ENCODE measurements at places on chromosomes 7 and 10. TPM values are rescaled to one million over a fixed set of nuclear protein-coding genes. Genes with fewer than 3 reads are reported as not detected.
A peak's percentile ranks its signal among the peaks of the same experiment; 100 is the strongest.

GRCh38 chr7:15816835-15817426 is 130.4 kb upstream of the MEOX2 start:
- H3K4me3 ChIP-seq: no peak overlapping the region
- DNase-seq: no peak
- H3K27ac ChIP-seq: no peak overlapping the region
- no peaks in the 10 kb centered on the region for H3K4me1 ChIP-seq
- no peaks in the 10 kb centered on the region for H3K27me3 ChIP-seq

DNA sequence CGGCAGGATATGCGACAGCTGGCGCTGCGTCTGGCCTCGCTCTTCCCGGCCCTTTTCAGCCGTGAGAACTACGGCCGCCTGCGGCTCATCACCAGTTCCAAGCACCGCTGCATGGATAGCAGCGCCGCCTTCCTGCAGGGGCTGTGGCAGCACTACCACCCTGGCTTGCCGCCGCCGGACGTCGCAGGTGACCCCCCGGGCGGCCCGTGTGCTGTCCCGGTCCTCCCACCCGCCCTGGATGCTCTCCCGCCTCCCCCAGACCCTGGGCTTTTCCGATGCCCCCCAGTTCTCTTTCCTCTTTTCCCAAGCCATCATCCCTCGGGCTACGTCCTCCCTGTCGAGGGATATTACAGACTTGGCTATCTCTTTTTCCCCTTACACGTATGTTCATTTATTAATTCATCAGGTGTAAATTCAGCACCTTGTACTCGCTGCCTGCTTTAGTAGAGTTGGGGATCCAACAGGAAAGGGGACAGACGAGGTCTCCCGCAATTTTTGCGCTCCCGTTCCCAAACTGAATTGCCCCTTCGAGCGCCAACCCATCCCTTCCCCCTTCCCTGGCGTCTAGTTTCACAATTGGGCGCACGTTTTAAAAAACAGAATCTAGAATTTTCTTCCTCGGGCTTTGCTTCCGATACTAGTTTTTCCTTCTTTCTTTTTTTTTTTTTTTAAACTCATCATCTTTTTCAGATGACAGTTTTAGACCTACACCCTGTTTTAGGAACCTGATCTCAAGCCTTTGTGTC is 846 bp downstream of the MINPP1 start:
- H3K4me1 ChIP-seq: peaks cover 11% of the 10 kb centered on the region
- DNase-seq: peak; percentile 27
- peak overlapping the region; percentile 72 for H3K4me3 ChIP-seq

GRCh38 chr10:74827045-74827441 is 643 bp downstream of the KAT6B start:
- H3K27ac ChIP-seq: peak overlapping the region; percentile 60
- H3K4me3 ChIP-seq: peak overlapping the region; percentile 68
- no peaks in the 10 kb centered on the region for H3K36me3 ChIP-seq

DNA sequence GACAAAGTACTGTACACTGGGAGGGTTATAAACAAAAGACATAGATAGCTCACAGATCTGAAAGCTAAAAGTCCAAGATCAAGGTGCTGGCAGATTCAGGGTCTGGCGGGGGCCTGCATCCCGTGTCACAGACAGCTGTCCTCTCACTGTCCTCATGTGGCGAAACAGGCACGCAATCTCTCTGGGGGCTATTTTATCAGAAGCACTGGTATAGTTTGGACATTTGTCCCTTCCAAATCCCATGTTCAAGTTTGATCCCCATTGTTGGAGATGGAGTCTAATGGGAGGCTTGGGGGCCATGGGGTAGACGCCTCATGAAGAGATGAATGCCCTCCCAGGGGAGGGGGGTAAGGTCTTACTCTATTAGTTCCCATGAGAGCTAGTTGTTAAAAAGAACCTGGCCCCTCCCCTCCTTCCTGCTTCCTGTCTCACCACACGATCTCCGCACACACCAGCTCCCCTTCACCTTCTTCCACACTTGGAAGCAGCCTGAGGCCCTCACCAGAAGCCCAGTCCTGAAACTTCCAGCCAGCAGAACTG is 72.5 kb upstream of the UCN3 start:
- H3K27ac ChIP-seq: peak overlapping the region; percentile 51
- H3K4me3 ChIP-seq: peak overlapping the region; percentile 63
- peaks cover 53% of the 10 kb centered on the region for H3K4me1 ChIP-seq
- no peaks in the 10 kb centered on the region for H3K36me3 ChIP-seq
- no peak for DNase-seq

The PAX4 gene
- not detected for total RNA-seq

DNA sequence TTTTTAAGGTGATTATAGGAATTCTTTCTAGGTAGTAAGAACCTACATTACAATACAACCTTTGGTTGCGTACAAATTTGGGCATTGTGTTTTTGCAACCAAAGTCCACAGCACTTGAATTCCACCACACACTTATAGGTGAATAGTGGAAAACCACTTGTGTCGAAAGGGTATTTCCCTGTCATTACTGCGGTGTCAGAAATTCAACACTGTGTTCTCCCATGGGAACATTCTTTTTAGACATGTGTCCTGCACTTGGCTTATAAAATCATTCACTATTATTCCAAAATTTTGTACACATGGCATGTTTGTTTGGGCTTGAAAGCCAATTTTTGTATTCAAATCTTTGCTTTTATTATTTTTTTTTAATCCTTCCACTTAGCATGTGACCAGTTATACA is 333.7 kb downstream of the PRPF18 start:
- no peak overlapping the region for H3K4me3 ChIP-seq
- no peaks in the 10 kb centered on the region for H3K27me3 ChIP-seq
- no peaks in the 10 kb centered on the region for H3K36me3 ChIP-seq
- H3K4me1 ChIP-seq: no peaks in the 10 kb centered on the region
- H3K27ac ChIP-seq: no peak overlapping the region

DNA sequence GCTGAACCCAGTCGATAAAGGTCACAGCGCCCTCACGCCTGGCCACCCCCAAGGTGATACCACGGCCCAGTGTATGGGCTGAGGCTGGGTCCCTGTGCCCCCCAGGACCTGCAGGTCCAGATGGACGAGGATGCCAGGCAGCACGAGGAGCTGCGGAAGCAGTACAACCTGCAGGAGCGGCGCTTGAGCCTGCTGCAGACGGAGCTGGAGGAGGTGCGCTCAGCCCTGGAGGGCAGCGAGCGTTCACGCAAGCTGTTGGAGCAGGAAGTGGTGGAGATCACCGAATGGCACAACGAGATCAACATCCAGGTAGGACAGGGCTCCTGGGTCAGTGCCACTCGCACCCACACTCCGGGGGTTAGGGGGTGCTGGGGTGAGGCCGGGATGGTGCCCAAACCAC is 24.2 kb upstream of the ARPC1A start:
- no peaks in the 10 kb centered on the region for H3K4me1 ChIP-seq
- H3K27ac ChIP-seq: no peak overlapping the region
- H3K36me3 ChIP-seq: no peaks in the 10 kb centered on the region
- DNase-seq: no peak

The NKX6-2 gene
- not detected for total RNA-seq

The MUC12 gene
- 0.35 TPM for total RNA-seq

The LIPM gene
- total RNA-seq: not detected

GRCh38 chr10:43082746-43083145 is 5.9 kb downstream of the RET start:
- no peak for DNase-seq
- no peak overlapping the region for H3K4me3 ChIP-seq
- H3K27me3 ChIP-seq: no peaks in the 10 kb centered on the region
- H3K36me3 ChIP-seq: no peaks in the 10 kb centered on the region
- no peaks in the 10 kb centered on the region for H3K4me1 ChIP-seq
- H3K27ac ChIP-seq: no peak overlapping the region

DNA sequence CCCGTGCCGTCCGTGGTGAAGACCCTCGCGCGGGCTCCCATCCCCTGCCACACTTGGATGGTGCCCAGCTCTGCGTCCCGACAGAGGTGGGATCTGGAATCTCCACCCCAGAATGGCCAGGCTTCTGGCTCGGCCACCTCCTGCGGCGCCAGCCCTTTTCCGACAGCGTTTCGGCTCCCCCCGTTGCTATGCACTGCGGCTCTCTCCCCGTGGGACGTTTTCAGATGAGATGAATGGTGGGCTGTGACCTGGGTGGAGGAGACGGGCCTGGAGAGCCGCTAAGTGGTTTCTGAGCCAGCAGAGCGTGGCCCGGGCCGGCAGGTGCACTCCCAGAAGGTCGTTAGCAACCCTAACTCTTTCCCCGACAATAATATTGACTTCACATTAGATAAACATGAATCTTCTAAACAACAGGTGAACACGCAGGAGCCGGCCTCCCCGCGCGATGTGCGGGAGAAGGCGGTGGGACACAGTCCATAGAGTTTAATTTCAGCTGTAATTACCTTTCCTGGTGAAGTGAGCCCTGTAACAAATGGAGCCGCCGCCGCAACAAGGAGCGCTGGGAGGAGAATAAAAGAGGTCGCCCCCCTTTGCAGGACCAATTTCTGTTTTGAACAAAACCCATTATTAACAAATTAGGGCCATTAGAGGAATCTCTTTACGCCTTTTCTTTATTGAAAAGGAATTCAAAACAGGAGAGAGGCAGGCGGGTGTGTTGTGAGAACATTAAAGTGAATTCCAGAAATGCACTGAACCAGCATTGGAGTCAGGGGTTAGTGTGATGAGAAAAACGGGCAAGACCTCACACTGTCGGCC is 294.3 kb upstream of the PFKP start:
- no peak overlapping the region for H3K27ac ChIP-seq
- H3K27me3 ChIP-seq: no peaks in the 10 kb centered on the region
- H3K4me1 ChIP-seq: no peaks in the 10 kb centered on the region
- H3K4me3 ChIP-seq: no peak overlapping the region
